ENCODE measurements at places on chromosomes 16 and 17.

DNA sequence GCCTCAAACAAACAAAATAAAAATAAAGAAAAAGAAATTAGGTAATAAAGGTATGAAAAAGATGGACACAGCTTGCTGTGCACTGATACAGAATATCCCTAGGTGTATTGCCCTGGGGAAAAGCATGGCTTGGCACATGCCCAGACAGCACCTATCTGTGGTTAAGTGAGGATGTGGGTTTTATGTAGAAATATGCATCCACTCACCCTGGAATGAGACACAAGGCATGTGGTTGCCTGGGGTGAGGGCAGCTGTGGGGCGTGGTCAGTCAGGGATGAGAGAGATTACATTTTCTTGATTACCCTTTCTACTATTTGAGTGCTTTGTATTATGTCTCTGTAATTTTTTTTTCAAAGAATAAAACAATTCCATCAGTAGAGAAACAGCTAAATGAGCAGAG, 6.9 kb downstream of the PLLP start:
- DNase-seq: peak; percentile 14

GRCh38 chr16:66900721-66901441, 17.8 kb downstream of the CDH16 start:
- DNase-seq: no peak

DNA sequence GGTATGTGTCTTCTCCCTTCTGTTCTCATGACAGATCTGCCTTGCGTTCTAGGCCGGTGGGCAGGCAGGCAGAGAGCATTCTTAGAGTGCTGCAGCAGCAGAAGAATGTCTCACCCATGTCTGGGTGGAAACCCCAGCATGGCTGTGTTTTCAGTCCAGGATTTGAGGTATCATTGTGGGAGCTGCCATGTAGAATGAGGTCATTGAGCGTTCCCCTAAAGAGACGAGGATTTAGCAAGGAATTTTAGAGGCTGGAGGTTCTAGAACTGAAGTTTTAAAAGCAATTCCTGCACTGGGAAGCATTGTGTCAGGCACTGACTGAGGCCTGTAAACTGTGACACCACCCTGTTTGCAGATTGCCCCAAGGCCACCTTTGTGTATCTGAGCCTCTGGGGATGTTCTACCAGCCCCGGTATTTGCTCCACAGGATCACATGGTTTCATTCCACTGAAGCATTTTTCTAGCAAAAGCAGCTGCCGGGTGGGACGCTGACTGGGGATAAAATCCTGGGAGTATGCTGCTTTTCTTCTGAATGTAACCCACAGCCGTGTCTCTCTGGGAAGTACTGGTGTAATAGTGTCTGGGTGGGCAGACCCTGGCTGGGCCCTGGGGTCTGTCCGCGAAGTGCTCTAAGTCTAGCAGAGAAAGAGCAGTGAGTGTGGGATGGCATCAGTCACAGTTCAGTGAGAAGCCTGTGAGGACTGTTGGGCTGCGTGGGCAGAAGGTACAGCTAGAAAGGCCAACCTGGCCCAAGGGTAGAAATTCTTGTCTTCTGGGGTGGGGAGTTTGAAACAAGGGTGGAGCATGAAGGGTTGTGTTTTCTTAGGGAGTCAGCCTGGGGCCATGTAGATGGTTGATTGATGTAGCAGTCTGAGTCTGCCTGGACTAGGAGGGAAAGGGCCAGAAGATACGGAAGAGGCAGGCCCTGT, 30.2 kb downstream of the PLCD3 start:
- DNase-seq: no peak

DNA sequence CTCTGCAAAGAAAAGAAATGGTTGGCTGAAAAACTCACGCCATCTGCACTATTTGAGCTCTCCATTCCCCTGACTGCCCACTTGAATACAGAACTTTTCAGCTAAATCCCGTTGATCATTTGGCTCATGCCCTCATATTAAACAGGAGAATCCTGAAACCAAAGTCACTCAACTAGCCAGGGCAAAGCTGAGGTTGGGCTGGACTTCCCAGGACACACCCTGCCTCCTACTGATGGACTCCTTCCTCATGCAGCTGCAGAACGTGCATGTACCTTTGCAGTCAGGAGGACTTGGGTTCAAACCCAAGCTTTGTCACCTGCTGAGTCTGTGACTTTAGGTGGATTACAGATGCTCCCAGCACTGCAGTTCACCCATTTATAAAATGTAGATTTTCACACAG, 7.7 kb downstream of the ASIC2 start:
- no peak for DNase-seq

GRCh38 chr16:10688291-10688690, 6.4 kb downstream of the TEKT5 start:
- DNase-seq: no peak

- no peak for DNase-seq
These were observed 27.1 kb upstream of the VWA3A start for GRCh38 chr16:22065252-22065651.

DNA sequence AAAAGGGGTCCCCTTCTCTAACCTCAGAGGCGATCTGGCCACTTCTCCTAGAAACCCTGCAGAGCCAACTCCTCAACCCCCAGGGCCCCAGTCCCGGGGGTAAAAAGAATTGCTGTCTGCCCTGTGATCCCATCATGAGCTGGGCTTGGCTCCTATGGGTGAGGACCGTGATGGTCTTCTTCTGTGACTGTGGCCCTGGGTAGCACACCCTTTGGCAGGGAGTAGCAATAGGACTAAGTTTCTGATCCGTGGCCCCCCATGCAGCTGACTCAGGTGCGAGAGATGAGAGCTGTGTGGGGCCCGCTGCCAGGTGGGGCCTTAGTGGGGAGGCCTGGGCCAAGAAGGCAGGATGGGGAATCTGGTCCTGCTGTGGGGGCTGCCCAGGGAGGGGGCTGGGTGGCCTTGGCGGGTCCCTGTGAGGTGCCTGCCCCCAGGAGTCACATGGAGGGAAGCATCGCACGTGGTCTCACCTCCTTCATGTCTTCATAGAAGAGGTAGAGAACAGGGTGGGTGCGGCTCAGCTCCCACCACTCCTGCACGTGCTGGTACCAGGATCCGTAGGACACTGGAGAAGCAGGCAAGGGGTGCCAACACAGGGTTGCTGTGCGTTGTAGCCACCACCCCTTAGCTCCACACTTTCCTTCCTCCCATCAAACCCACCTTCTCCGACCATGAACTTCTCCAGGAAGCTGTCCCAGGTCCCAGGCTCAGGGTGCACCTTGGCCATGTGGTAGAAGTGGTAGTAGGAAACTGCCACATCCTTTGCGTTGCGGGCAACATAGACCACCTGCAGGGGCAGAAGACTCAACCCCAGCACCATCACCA, 3.3 kb downstream of the SULT1A1 start:
- no peak for DNase-seq
